Activated CD4-positive, alpha-beta T cell treated with anti-CD3 and anti-CD28 coated beads for 24 hours (primary cell): ENCODE measurements at places on chromosomes 7 and 10.

GRCh38 chr7:16430133-16430532 is 8.8 kb upstream of the CRPPA start:
- DNase-seq: no peak

GRCh38 chr7:82419200-82419599 is 24.4 kb downstream of the CACNA2D1 start:
- DNase-seq: no peak

DNA sequence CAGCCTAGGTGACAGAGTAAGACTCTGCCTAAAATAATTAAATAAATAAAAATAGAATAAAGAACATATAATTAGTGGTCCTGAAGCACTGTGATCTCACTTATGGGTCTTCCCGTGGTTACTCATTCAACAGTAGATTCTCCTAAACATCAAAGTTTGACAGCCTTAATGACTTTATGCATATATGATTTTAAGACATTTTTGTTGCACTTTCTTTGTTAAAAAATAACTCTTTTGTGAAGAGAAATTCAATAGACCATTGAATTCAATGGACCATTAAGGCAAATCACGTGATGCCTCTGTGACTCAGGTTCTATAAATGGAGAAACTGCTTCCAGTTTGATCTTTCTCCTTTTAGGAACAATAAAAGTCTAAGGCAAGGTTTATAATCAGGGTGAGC is 59.6 kb downstream of the ATOH7 start:
- no peak for DNase-seq

- DNase-seq: no peak
Measured at GRCh38 chr7:2736411-2736914, 48.5 kb downstream of the AMZ1 start.

DNA sequence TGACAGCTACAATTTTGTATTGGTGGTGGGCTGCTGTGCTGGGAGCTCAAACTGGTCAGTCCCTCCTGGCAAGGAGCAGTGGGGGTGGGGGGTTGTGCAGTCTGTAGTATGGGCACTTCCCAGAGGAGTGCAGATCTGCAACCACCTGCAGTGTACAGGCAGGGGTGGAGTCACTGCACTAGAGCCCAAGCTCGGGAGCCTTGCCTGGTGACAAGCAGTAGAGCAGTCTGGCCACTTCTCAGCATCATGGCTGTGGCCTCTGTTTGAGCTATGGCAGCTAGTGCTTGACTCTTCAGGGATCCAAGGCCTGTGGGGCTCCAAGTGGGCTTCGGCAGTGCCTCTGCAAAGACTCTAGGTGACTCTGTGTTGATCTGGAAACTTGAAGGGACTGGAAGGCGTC is 585.1 kb upstream of the GRM3 start:
- DNase-seq: no peak

DNA sequence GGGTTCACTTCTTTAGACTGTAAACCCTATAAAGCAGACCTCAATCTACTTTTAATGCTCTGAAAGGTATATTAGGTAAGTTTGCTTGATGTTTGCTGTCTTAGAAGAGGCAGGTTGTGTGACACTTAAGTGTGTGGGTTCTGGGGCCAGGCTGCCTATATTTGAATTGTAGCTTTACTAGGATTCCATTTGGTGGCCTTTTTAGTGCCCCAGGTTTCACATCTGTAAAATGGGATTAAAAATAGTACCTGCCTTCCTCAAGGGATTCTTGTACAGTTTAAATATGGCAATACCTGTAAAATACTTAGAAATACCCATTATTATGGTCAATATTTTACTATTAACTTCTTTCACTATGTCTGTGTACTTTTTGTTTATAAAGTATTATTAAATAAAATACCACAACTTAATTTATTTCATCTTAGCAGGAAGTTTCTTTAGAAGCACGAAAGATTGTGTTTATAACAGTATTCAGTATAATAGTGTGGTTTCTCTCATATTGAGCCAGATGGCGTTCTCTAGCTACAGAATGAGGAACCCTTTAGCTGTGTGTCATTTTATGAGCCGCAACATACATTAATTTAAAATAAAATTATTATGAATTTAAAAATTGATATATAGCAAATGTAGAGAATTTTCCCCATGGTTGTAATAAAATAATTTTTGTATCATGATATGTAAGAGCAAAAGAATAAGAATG is 94.2 kb downstream of the CDK14 start:
- no peak for DNase-seq

DNA sequence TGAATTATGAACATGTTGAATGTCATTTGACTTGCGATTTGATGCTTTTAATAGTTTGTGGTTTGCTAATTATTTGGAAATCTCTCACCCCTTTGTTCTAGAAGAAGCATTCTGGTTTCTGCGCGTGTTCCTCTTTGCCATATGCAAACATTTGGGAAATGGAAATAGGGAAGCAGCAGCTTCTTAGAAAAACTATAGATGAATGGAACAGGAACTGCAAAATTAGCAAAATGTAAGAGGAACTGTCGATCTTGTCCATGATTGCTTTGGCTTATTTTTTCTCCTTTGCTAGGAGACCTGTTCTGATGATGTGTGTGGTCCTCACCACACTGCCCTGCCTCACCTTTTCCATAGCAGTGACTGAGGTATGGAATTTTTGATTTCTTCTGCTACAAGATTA is 19.0 kb downstream of the TMEM236 start:
- no peak for DNase-seq

DNA sequence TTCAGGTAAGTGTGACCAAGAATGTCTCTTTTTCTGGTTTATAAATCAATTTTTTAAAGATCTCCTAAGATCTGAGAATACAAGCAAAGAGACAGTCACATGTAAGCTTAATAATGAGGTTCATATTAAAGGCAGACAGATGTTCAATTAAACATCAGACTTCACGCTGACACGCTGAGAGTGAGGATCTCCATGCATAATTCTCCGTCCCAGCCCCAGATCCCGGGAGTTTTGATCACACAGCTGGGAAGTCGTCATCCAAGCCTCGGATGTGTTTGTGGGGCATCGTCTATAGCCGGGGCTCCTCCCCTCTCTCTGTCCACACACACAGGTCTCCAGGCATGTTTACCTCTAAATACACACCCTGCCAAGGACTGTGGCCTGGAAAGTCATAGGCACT is 223.2 kb downstream of the PTPRN2 start:
- DNase-seq: no peak

DNA sequence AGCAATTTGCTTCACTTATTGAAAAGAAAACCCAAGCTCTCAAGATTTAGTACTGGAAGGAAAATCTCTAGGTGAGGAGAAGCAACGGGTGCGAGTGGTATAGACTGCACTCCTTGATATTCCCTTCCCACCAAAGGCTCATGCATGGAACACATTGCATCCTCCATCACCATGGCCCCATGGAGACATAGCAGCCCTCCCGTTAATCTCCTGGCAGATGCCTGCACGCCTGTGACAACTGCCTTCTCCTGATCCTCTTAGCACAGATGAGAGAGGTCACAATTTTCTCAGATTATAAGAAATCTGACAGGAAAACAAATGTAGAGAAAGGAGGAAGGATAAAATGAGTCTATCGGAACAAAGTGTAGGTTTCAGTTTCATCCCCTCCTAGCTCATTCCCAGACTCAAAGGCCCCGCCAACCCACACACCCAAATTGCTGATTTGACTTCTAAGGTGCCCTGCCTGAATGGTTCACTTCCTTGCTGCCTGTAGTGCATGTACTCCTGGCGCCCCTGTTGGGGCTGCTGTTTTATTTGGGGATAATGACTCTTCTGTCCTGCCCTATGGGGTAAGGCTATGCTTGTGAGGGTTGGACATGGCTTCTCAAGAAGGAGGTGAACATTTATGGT is 50.0 kb downstream of the PLXNA4 start:
- no peak for DNase-seq

DNA sequence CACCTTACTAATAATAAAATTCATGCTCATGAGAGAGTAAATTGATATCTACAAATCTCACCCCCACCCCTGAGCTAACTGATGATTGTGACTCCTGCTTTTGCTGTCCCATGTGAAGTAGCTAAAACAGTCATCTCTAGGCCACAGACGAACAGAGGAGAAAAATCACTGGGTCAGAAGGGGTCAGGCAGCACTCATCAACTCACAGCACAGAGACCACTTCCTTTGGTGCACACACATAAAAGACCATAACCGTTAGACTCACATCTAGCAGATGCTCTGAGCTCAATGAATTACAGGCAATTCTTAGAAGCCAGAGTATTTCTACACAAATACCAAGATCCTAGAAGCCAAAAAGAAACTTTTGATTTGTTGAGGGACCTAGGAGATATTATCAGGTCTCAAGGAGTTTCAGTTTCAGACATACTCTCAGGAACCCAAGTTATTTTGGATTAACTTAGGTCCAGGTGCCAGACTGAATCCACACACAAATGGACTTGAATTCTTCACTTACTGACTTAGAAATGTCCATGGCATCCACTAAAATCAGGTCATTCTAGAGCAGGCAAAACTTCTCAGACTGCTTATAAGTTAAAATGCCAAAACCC is 65.0 kb upstream of the TES start:
- no peak for DNase-seq

DNA sequence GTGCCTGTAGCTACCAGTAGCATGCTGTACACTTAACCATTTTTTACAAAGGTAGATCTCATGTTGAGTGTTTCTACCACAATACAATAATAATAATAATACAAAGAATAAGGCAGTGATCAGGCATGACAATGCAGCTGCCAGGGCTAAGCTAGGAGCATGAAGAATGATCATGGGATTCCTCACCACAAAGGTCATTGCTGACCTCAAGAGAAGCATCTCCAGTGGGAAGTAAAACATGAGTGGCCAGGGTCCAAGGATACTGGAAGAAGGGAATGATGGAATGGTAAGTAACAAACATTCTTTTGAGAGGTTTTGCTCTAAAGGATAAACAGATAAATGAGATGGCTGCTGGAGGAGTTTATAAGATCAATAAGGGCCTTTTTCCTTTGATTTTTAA is 591.1 kb downstream of the TNS3 start:
- no peak for DNase-seq

DNA sequence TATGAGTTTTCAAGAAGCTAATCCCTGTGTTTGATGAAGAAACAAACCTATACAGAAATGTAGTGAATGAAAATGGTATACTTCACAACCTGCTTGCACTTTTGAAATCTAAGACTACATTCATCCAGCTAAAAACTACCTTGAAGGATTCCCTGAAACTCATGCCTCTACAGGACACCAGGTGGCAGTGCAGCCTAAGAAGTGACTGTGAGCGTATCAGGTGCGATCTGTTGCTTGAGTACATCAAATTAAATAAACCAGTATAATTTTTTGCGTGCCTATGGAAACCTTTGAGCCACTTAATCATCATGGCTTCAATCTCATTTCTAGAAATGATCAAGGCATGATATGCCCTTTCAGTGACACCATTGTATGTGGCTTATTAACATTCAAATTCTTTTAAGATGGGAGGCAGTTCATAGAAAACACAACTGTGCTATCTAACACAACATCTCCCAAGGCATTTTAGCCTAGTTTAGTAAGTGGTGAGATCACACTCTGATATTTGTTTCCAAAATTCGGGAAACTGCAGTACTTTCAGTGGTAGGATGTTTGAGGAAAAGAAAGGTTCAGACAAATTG is 57.4 kb downstream of the PPP1R17 start:
- no peak for DNase-seq
